ENCODE measurements at places on chromosomes 13 and 19.

- H3K36me3 ChIP-seq: no peaks in the 10 kb centered on the region
- peak; percentile 36 for DNase-seq
- no peaks in the 10 kb centered on the region for H3K4me1 ChIP-seq
- H3K27me3 ChIP-seq: no peaks in the 10 kb centered on the region
- peak overlapping the region; percentile 25 for H3K4me3 ChIP-seq
- H3K27ac ChIP-seq: peak overlapping the region; percentile 84
Observed at GRCh38 chr19:5281588-5281987, 59.0 kb downstream of the PTPRS start.

DNA sequence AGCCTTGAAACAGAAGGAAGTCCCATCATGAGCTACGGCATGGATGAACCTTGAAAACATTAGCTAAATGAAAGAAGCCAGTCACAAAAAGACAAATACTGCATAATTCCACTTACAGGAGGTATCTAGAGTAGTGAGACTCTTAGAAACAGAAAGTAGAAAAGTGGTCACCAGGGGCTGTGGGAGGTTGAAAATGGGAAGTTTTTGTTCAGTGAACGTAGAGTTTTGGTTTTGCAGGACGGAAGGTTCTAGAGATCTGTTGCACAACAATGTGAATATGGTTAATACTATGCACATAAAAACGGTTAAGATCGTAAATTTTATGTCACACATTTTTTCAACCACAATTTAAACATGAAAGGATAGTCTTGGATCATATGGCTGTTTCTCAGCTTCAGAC lies 11.9 kb upstream of the SLC10A2 start:
- H3K27me3 ChIP-seq: no peaks in the 10 kb centered on the region
- H3K4me3 ChIP-seq: no peak overlapping the region
- H3K36me3 ChIP-seq: no peaks in the 10 kb centered on the region
- no peak for DNase-seq

DNA sequence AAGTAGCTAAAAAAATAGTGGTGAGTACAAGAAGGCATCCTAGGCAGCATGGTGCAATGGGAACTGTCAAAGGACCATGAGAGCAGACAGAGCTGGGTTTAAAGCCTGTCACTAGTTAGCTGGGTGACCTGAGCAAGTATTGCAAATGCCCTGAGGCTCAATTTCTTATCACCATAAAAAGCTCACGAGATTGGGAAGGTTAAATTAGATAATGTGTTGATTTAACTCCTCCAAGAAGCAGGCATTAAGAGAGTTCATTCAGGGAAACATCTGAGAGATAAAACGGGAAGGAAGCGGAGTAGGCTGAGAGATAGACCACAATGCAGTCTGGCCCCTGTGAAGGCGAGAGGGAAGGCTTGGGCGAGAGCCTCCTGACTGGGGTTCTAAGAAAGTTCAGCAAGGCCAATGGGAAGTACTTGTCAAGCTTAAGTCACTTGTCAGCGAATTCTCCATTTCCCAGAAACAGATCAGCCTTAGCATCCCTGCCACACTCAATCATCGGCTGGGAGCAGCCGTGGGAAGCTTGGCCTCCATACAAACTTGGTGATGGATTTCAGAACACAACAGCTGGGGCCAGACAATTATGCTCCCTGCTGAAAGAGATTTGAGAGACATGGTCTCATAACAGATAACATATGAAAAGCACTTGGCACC lies 105.5 kb downstream of the POU4F1 start:
- H3K27me3 ChIP-seq: no peaks in the 10 kb centered on the region
- no peak for DNase-seq
- no peak overlapping the region for H3K27ac ChIP-seq
- no peaks in the 10 kb centered on the region for H3K4me1 ChIP-seq
- no peaks in the 10 kb centered on the region for H3K36me3 ChIP-seq

- H3K27me3 ChIP-seq: peaks cover 4% of the 10 kb centered on the region
- H3K4me1 ChIP-seq: no peaks in the 10 kb centered on the region
- H3K27ac ChIP-seq: no peak overlapping the region
- H3K36me3 ChIP-seq: no peaks in the 10 kb centered on the region
- H3K4me3 ChIP-seq: no peak overlapping the region
- no peak for DNase-seq
Observed at GRCh38 chr19:28170066-28170465, 1042.9 kb downstream of the UQCRFS1 start.

Measured in breast epithelium (tissue), 4 donors.